GM12892 (cell line): ENCODE measurements at places on chromosomes 7 and 10.

DNA sequence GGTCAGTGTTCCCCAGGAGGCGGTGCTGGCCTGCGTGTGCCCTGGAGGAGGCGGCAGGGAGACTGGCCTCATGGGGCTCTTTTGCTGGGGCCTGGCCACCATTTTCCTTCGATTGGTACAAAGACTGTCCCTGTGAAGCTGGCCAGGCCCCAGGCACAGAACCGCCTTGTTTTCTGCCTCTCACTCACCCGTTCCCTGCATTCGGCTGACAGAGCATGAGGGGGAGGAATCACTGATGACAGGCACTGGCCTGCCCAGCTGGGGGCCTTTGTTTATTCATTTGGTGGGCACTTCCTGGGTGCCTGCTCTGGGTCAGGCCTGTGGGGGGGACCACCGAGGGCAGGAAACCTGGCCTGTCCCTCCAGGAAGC, 139.2 kb downstream of the FAM53B start:
- no peak for DNase-seq

GRCh38 chr7:28900311-28900710, 57.8 kb downstream of the TRIL start:
- DNase-seq = no peak

- DNase-seq = no peak
These were observed 90.0 kb downstream of the PROSER2 start for GRCh38 chr10:11913079-11913641.

DNA sequence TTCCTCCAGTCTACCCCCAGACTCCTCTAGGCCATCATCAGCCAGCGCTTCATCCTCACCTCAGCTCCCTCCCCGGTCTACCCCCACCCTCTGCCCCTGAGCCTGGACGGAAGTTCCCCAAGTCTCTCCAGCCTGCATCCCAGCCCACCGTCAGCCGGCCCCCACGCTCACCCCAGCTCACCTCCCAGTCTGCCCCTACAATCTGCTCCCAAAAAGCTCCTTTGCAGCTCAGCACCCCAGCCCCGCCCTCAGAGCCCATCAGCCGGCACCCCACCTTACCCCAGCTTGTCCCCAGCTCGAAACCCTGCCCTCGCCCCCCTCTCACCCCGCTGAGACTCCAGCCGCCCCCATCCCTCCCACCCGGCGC, 322 bp upstream of the RAMP3 start:
- no peak for DNase-seq

- DNase-seq = no peak
These were observed 353.6 kb downstream of the CALN1 start for GRCh38 chr7:72058579-72058978.

- no peak for DNase-seq
These were observed 320.2 kb downstream of the AHR start for GRCh38 chr7:17618652-17618974.
